ENCODE measurements at places on chromosomes 12 and 14. TPM values are rescaled to one million over a fixed set of nuclear protein-coding genes. Genes with fewer than 3 reads are reported as not detected.

GRCh38 chr14:105939810-105940508 is 413.6 kb downstream of the TMEM121 start:
- no peak for DNase-seq

DNA sequence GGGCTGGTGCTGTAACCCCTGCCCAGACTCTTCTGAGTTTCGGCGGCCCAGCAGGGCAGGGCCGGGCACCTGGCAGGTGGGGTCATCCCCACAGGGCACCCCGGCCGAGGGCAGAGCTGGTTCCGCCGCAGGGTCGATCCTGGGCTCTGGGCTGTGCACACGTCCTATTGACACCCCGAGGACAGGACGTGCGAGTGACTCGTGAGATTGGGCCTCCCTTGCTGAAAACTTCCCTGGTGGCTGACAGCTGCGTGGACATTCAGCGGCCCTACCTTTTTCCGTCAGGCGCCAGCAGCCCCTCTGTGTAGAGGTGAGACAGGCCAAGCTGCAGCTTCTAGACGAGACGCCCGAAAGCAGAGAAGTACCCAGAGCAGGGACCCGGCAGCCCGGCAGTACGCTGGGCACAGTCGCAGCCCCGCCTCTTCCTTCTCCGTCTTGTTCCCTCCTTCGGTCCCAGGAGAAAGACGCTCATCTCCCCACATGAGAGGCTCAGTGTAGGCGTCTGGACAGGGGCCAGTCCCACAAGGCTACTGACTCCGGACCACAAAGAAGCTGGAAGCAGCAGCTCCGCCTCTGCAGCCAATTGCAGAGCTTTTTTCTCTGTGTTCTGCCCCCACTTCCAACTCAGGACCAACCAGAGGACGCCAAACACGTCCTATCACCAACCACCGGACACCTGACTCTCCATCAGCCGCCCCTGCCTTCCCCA is at the start of gene LRCOL1:
TSS of gene LRCOL1 (minus strand) at position 532 of the 709 bp plus-strand sequence. CDS start 4,331 bp downstream, outside the sequence.
- DNase-seq: no peak

- DNase-seq: peak; percentile 17
Observed at GRCh38 chr12:99253068-99253467, 394.5 kb upstream of the GARIN6 start.

SMOC1 gene
- 0.79 TPM for polyA plus RNA-seq

DNA sequence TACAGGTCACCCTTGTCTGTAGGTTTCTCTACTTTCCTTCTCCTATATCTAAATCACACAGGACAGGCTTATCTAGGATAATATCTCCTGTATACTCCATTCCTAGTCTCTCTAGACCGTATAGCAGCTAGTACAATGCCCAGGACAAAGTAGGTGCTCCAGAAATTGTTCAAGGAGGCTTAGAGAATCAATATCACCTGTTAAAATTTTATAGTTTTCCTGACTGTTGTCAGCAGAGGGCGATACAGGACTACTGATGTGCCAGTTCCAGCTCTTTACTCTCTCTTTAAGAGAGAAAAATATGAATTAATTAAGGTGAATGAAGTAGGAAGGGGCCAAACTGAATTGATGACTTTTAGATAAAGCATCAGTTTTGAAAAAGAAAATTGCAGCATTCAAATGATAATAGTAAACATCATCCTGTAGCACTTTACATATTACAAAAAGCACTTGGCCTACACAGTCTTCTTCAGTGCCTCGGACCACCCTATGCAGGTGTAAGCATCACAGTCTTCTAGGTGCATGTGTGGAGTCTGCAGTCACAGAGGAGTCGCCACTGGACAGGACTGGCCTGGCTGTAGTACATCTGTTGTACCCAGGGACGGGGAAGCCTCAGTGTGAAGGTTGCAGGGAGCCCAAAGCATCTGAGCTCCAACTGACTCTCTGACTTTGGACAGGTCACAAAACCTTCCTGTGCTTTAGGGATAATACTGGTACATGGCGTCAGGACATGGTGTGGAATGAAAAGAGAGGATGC is 61.9 kb upstream of the MAX start:
- DNase-seq: peak; percentile 68

DNA sequence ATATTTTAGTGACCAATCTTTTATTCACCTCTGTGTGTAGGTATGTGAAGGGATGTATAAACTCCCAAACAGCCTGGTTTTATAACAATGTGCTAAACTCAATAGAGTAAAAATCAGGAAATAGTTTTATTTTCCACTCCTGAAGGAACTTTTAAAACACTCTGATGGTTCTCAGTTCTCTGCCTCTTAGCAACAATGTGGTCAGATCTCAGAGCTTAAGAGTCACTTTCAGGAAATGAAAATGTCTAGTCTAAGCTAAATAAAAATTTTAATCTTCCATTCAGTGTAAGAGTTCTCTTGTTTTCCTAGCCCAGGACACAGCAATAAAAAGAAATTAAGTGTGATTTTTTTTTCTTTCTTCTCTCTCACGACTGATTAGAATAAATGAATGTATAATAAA is 718.0 kb downstream of the C12orf50 start:
- DNase-seq: no peak

RHEBL1 gene
- polyA plus RNA-seq: 9.4 TPM

- no peak for DNase-seq
Observed at GRCh38 chr12:59936534-59936933, 340.7 kb downstream of the SLC16A7 start.

DNA sequence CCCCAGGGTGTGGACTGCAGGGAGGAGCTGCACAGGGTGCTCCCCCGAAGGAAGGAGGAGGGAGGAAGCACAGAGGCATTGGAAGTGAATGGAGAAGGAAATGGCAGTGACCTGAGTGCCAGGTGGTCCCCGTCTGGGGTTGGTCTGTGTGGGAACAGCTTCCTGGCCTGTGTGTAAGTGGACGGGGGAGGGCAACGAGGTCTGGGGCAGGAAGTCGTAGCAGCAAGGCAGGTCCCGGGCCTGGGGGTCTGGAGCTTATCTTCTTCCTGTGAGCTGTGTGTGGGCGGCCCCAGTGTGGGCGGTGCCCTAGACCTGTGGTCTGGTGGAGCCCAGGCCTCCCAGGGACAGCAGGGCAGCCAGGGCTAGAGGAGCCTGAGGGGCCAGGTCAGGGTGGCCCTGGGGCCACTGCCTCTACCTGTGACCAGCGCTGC is 382.1 kb downstream of the TMEM121 start:
- no peak for DNase-seq

GRCh38 chr12:127562816-127563215 is 704.2 kb upstream of the TMEM132C start:
- no peak for DNase-seq

- no peak for DNase-seq
Observed at GRCh38 chr14:28760431-28760996, 6.1 kb upstream of the FOXG1 start.

DNA sequence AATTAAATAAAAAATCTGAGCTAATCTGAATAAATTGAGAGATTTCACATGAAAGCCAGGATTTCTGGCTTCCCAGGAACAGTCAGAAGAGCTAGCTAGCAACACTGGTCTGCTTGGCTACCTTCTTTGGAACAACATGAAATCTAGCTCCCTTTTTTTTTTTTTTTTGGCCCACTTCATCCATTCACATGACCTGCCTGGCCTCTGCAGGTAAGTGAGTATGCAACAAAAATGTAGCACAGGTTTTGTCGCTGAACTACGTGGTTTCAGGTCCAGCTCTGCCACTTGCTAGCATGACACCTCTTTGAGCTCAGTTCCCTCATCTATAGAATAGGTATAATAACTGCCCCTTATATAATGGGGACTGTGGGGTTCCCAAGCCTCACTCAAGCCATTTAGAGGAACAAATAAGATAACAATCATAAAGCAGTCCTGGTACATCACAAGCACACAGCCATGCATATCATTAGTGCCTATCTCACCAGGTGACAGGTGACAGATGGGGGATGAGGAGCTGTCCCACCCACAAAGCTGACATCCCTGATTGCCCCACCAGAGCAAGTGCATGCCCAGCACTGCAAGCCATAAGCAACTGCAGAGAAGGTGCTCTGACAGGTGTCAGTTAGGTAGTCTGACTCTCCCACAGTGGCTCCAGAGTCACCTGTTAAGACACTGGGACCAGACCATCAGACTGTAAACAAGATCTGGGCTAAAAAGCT is 25.6 kb downstream of the PXN start:
- no peak for DNase-seq

DNA sequence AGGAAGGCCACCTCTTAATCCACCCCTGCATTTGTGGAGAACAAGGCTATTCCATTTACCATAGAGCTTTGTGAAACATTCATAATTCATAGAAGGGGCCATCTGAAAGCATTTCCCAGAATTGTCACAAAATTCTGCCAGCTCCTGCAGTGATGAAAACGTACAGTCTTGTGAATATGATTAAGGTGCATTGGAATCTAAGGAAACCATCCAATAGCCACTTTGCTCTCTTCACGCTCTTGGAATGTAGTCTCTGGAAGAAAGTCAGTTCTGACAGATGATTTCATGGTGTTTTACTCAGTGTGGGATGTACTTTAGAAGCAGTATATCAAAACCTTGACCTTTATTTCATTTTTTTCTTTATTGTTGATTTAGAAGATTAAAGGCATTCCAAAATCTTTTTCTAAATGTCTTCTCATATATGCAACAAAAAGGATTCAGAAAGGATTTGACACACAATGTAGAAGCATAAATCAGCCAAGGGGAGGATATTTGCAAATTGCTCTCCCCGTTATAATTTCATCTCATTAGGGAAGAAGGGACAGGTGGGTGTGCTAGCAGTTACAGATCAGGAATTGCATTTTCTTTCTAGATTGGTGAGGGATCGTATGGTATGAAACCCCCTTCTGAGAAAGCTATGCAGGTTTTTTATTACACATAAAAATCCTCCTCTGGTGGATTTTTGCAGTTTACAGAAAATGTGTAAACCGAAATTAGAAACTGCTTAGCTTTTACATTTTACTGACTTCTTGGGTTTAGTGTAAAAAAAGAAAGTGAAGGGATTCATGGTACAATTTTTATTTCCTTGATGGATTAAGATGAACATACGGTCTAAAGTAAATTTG is 390.2 kb downstream of the LRIG3 start:
- DNase-seq: no peak

DNA sequence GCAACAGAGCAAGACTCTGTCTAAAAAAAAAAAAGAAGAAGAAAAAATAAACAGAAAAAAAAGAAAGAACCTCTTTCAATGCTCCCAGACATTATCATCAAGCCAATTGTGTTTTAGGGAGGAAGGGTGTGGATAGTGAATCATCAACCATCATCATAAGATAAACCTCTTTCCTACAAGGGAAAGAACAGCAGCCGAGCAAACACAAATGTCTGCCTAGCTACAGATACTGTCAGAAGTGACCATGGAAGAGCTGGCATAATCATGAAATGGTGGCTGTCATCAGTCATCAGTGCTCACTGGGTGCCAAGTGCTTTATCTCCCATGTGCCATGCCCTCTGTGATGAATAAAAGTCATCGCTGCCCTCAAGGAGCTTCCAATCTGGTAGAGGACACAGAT is 46.6 kb downstream of the SLC17A8 start:
- no peak for DNase-seq

DNA sequence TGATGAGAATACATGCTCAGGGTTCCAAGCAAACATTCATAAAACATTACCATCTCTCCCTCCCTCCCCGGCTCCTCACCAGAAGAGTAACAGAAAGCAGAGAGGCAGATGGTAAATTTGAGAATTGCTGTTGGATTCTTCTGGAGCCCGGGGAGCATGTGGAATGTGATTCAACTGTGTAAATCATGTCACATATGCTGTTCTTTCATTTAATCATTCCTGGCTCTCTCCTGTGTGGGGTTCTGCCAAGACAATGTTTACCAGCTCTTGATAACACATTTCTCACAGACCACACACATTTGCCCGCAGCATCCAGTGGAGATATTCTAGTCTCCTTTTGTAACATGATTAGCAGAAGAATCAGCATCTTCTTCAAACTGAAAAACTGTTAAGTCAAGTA is 23.4 kb upstream of the NR2C1 start:
- no peak for DNase-seq
